ENCODE measurements at places on chromosomes 12 and 14. TPM values are rescaled to one million over a fixed set of nuclear protein-coding genes. Genes with fewer than 3 reads are reported as not detected.

The MYH7 gene
- 0.56 TPM for total RNA-seq

The FAM90A1 gene
- 0.13 TPM for total RNA-seq

The OR6C2 gene
- not detected for total RNA-seq

The PCED1B gene
- 1.9 TPM for total RNA-seq

The HCAR2 gene
- total RNA-seq: not detected

The IFNG-AS1 gene
- total RNA-seq: not detected

The SLC5A8 gene
- total RNA-seq: not detected
